ENCODE measurements at places on chromosomes 7 and 10.

- no peak for DNase-seq
These were observed 196.0 kb upstream of the FZD1 start for GRCh38 chr7:91068136-91068795.

DNA sequence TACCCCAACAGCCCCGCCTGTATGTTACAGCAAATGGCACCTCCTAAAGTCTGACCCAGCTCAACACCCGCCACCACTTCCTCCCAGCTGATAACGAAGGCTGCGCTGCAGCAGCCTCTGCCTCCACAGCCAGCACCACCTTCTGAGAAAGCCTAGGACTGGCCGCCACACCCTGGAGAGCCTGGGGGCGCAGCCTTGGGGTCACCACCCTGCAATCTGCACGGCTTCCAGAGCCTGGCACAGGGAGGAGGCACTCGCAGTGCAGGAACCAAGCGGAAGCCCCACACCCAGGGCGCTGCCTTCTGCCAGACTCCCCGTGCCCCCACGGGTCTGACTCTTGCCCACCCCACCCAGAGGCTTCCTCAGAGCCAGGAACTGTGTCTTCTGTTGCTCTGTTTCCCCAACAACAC lies 112.5 kb downstream of the MAD1L1 start:
- no peak for DNase-seq

GRCh38 chr7:134750083-134751062 lies 29.1 kb upstream of the CALD1 start:
- DNase-seq: peak; percentile 48

DNA sequence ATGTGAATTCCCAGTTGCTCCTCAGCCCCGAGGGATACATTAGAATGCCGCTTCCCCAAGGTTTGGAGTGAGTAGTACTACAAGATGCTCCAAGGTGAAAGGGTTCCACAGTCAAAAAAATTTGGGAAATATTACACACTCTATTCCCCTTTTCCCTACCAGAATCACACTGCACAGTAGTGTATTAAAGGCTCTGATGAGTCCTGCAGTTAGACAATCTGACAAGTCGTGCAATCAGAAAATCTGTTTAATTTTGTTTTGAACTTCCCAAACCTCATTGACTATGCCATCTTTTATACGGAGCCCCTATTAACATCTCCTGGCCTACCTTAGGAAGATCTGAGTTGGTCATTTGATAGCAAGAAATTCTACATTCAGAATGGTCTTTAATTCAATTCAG lies 13.6 kb upstream of the UCMA start:
- no peak for DNase-seq

GRCh38 chr10:19756919-19757318 lies 59.3 kb upstream of the PLXDC2 start:
- DNase-seq: no peak

DNA sequence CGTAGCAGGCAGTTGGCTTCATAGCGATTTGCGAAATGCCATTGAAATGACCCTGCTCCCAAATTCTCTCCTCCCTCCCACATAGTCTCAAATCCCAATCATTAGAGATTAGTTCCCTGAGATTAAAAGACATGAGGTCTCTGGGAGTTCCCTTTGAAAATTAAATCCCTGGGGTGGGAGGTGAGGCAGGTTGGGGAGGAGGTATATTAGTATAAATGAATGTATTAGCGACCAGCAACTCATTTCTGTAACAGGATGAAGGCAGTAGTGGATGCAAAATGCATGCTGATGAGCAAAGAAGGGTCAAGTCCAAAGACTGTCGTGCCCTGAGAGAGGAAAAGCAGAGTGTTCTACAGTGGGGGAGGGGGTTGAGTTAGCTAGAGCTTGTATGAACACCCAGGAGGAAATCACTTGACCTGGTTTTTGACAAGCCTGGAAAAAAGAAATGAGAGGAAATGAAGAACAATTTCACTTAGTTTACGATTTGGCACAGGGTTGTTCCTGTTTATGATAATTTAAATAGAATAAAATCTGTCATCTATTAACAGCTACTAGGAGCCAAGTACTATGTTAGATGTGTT lies 79.6 kb upstream of the MTPN start:
- DNase-seq: no peak

GRCh38 chr7:479115-479947 lies 40.3 kb downstream of the PDGFA start:
- no peak for DNase-seq

DNA sequence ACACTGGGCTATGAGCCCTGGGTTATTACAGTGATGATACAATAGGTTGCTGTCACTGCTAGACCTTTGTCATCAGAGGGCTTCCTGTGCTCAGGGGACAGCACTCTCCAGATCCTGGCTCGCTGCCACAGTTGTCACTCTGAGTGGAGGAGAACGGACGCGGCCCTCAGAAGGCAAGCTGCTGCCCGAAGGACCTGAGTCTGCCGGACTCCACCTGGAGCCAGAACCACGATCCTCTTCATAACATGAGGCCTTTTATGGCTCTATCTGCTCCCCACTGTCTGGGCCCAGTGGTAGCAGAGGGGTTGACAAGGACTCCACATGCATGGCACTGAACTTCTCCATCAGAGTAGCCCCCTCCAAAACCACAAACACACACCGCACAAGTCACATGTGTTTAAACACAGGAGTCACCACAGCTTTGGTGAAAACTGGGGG lies 94.7 kb upstream of the EFCAB10 start:
- DNase-seq: peak; percentile 43

GRCh38 chr10:73097305-73097670 lies 622 bp upstream of the P4HA1 start:
- no peak for DNase-seq
